ENCODE measurements at places on chromosomes 3 and 15.

DNA sequence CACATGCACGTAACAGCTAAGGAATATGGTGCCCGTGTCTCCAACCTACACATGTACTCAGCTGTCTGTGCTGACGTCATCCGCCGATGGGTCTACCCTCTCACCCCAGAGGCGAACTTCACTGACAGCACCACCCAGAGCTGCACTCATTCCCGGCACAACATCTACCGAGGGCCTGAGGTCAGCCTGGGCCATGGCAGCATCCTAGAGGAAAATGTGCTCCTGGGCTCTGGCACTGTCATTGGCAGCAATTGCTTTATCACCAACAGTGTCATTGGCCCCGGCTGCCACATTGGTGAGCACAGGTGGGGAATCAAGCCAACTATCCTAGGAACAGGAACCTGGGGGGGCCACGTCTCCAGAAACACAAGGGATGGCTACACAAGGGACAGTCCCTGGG lies 5.3 kb downstream of the EIF2B5 start:
- DNase-seq: no peak

DNA sequence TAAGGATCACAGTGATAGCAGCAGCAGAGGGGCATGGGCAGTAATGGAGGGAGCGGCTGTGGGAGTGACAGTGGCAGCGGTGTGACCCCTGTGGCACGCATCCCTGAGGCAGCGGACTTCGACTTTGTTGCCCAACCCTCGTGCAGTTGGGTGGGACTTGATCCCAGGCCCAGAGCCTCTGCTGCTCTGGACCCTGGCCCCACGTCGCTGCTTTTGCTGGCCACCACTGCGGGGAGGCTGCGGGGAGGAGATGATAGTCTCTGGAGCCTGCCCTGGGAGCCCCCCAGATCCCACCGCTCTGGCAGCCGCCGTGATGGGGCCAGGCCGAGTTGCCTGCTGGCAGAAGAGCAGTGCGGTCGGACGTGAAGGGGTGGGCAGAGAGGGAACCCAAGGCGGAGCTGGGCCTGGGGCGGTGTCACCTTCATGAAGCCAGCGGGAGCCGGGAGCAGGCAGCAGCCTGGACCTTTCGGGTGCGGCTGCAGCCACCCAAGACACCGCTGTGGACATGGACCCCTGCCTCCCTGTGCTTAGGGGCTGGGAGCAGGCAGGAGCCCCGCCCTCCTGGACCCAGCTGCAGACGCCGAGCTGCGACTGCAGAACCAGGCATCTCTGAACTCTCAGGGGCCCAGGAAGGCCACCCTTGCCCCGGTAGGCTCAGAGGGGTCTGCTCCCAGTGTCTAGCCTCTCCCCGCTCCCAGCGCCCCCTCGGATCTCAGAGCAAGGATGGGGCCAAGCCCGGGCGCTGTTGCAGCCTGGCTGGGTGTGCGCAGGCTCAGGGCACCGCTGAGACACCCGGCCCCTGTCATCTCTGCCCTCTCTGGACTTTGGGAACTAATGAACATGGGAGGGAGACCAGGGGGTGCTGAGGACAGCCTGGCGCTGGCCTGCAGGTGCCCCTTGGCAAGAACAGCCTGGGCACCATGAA lies 38.3 kb downstream of the COMMD2 start:
- DNase-seq: no peak

DNA sequence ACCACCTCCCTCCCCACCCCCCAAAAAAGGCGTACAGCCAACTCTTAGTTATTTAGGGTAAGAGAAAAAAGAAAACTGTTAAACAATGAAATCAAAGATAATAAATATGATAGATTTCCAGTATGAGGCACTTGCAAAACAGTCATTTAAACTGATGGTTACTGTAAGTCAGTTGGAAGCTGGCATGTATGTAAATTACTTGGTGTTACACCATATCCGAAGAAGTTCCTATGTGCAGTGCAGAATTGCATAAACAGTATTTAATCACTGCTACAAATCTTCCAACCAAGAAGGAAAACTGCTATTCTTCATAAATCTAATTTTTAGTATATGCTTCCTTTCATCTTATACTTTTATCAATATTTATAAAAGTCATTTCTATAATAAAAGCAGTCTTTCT lies 62.0 kb downstream of the LEO1 start:
- DNase-seq: no peak

DNA sequence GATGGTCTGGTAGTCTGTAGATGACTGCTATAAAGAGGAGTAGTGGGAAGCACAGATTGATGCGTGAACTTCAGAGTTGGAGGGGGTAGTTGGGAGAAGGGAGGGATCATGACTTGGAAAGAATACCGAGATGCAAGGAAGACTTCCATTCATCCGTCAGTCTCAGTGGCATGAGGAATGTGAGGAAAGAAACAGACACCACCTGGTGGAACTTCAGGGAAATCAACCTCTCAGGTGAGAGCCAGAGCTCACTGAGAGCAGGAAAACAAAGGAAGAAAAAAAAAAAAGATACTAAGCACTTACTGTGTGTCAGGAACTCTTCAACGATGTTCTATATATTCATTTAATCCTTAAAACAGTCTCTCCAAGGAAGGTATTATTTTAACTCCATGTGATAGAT lies 172.4 kb downstream of the OXSM start:
- DNase-seq: no peak

- no peak for DNase-seq
Measured at GRCh38 chr15:93261845-93262244, 172.8 kb upstream of the RGMA start.

- DNase-seq: no peak
Measured at GRCh38 chr3:136860541-136860940, 1.5 kb upstream of the NCK1 start.

DNA sequence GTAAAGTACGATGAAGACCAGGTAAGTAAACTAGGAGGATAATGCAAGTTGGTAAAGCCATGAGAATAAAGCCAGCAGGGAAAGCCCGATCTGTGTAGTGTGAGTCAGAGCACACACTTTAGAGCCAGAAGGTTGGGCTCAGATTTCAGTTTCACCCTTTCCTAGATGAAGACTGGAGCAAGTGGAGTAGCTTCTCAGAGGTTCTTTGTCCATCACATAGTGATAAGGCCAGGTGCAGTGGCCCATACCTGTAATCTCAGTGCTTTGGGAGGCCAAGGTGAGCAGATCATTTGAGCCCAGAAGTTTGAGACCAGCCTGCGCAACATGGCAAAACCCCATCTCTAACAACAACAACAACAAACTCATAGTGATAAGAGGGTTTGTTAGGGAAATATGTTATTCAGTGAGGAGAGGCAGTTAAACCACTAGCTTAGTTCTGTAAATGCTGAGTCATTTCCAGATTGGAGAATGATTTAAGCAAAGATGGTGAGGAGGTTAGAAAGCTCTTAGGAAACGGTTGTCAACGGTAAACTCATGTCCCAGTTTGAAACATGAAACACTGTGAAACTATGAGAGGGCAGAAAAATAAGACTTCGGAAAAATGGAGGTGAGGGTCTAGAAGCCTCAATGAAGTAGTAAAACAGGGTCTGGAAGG lies 39.0 kb downstream of the IL12A start:
- DNase-seq: no peak

GRCh38 chr15:90497912-90498311 lies 31.8 kb upstream of the CRTC3 start:
- DNase-seq: no peak

DNA sequence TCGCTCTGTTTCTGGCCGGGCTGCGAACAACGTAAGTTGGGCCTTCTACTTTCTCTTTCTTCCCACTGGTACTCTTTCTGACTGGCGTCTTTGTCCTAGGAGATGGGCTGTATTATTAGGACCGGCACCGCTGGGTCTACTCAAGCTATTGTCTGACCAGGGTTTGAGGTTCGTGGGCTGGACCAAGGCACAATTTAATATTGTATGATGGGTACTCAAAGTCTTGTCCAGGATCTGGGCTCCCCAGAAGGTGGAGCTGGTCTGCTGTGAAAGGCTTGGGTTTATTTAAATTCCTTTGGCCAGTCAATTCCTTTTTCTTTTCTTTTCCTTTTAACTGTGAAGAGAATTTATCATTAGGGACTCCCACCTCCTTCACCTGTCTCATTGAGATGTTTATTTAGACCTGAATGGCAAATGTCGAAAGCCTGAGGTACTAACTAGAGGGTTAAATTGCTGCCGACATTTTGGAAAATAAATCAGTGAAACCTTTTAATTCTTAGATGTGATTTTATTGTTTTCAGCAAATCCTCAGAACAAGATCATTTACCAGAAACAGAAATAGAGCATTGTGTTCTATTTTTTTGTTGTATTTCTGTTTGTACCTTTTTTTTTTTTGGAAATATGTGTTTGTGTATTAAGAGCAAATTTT lies 410 bp downstream of the LRRC49 start:
- DNase-seq: no peak

GRCh38 chr3:48140336-48140757 lies 47.9 kb downstream of the CDC25A start:
- no peak for DNase-seq

DNA sequence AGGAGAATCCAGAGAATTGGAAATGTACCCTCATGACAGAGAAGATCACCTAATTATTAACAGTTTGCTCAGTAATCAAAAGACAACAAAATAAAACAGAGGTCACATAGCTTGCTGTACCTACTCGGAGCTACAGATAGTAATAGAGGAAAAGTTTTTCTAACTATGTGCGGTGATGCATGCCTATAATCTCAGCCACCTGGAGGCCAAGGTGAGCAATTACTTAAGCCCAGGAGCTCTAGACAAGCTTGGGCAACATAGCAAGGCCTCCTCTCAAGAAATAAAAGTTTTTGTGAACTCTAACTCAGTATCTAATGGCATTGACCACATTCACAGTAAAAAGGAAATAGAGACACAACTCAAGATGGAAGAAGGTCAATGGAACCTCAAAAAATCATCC lies 243.6 kb downstream of the ATP8B4 start:
- DNase-seq: no peak

DNA sequence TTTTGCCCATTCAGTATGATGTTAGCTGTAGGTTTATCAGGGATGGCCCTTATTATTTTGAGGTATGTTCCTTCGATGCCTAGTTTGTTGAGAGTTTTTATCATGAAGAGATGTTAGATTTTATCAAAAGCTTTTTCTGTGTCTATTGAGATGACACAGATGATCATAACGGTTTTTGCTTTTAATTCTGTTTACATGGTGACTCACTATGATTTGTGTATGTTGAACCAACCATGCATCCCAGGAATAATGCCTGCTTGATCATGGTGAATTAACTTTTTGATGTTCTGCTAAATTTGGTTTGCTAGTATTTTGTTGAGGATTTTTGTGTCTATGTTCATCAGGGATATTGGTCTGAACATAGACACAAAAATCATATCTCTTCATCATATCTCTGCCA lies 8.3 kb downstream of the GPR156 start:
- no peak for DNase-seq

- no peak for DNase-seq
Measured at GRCh38 chr3:48684480-48685143, 1.1 kb downstream of the NCKIPSD start.

DNA sequence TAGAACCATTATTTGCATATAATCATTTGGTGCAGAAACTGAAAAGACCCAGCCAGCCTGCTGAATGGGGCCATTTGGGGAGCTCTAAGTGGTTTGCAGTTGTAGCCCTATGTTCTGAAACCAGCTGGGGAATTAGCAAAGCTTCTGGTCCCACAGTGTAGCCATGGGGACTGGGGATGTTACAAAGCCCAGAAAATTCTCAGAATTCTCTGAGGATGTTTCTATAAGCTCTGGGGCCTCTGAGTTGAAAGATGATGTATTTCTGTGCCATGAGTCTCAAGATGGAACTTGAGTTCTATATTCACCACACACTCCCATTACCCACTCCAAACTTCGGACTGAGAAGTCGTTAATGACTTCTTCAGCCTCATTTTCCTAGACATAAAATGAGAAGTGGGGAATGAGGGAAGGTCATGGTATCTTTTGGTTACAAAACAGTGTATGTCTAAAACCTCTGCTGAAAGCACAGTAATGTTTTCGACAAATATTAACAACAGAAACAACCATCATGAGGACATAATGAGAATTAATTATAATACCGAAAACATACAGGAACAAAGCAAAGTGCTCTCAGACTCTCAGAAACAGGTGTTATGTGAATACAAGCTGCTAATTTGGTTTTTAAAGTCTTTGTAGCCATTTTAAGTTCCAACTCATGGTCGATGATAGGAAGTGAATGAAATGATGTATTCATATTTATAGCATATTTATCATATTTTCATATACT lies 89.4 kb downstream of the RFTN1 start:
- DNase-seq: no peak

DNA sequence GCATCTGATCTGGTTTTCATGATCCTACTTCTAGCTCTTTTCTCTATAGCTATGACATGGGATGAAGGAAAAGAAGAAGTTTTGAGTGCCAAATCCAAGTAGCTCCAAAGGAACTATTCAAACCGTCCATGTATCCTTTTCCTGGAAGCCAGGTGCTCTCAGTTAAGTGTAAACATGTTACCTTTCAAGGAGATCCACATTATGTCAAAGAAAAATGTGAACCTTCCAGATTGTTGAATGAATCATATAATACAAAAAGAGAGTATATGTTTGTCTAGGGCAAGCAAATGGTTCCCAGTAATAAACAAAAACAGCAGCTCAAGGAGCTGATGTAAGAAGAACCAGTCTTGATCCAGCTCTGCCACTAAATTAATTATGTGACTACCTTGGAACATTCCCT lies 534.9 kb downstream of the MAGI1 start:
- no peak for DNase-seq

DNA sequence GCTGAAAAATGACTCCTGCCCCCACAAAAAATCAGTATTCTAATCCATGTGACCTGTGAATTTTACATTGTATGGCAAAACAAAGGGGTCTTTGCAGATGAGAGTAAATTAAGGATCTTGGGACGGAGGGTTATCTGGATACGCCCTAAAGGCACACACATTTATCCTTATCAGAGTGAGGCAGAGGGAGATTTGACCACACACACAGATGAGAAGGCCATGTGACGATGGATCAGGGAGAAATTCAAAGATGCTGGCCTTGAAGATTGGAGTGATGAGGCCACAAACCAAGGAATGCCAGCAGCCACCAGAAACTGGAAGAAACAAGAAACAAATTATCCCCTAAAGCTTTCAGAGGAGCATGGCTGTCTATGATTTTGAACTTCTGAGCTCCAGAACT lies 288.5 kb downstream of the XXYLT1 start:
- DNase-seq: no peak

- no peak for DNase-seq
Measured at GRCh38 chr3:184345317-184346144, 8.1 kb downstream of the FAM131A start.

- no peak for DNase-seq
Measured at GRCh38 chr15:56608140-56608778, 125.0 kb downstream of the ZNF280D start.

GRCh38 chr15:35439291-35439690 lies 106.7 kb downstream of the DPH6 start:
- no peak for DNase-seq

Measured in right renal cortex interstitium (tissue), 3 donors.